ENCODE measurements at places on chromosomes 7 and 10.

GRCh38 chr7:119545118-119545517 lies 727.9 kb upstream of the KCND2 start:
- no peak for DNase-seq

DNA sequence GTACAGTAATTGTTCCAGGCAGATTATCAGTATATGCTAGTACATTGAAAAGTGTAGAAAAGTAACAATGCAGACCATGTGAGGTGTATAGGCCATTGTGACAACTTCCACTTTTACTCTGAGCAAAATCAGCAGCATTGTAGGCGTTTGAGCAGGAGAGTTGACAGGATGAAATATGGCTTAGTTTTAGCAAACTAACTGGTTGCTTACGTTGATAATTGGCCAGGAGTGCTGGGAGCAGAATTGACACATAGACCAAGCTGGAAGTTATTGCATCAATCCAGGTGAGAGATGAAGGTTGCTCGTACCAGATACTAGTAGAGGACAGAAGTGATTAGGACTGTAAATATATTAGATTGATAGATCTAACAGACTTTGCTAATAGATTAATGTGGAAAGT lies 46.0 kb downstream of the LCOR start:
- DNase-seq: no peak

- peak; percentile 78 for DNase-seq
Observed at GRCh38 chr10:43120929-43121314, 17.3 kb upstream of the CSGALNACT2 start.

DNA sequence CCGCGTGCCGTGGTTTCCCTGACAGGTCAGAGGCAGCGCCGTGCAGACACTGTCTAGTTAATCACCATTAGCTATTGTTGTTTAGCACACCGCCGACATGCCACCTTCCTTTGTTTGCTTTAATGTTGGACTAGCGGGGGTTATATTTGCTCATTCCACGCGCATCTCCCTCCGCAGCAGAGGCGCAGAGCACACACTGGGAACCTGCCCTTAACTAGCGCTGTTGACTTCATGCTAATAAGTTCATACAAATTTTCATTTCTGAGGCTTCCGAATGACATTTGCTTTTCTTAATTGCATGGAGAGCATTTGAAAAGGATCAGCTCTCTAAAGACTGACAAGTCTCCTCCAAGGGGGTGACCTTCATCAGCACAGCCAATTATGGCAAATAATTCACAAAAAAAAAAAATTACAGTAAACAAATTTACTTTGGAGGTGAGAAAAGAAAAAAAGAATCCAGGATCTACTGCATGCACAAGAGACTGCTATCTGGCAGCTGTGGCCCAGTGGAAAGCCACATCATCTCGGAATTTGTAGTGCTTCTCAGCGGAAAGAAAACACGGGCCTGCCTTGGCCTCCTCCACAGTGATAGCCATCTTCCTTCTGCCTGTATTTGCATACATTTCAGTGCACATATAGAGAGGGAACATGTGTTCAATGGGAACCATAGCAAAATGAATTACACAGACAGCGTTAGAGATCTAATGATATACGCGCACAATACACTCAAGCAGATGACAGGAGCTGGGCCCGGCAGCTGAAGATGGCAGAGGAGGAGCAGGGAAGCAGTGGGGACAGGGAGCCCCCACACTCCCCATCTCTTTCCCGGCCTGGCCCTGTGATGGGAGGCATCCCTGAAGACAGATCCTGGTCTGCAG lies 94.2 kb downstream of the EBF3 start:
- no peak for DNase-seq

DNA sequence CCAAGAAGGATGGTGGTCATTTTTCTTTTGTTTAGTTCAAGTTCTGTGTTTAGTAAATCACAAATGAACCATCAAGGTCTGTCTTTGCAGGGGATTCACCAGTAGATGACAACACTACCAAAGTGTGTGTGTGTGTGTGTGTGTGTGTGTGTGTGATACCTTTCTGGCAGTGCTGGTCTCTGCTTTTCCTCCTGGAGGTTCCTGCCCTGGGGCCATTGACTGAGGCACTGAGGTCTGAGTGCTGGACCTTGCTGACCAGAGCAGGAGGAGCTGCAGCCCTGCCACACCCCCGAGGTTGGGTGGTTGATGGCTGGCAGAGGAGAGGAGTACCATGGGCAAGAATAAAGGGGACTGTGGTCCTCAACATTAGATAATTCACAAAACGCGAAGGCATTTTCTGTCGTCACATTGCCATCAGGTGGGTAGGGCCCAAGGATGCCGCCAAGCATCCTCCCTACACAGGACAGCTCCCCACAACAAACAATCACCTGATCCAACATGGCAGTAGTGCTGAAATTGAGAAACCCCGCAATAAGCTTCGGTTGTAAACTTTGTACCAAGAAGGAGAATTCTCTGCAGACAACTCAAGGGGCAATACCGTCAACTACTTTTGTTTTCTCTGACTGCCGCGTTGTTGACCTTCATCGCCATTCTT lies 49.5 kb upstream of the PRSS58 start:
- no peak for DNase-seq

DNA sequence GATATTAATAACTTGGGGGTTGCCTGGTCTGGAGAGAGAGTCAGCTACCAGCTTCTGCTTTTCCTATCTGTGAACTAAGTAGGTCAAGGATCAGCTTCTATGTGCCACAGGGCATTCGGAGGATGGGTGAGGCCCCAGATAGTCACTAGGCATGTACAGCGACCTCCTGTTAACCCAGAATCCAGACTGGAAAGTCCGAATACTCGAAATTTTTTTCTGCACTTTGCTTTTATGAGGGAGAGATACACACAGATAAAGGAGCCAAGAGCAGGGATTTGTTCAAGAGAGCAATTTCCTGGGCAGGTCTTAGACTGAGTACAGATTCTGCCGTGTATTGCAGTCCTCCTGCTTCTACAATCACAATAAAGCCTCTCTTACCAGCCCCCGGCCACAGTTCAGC lies 54.2 kb downstream of the EMX2 start:
- DNase-seq: no peak

- DNase-seq: no peak
Observed at GRCh38 chr7:28351450-28351849, 60.9 kb upstream of the CREB5 start.

GRCh38 chr10:48604991-48605508 lies at the start of gene ARHGAP22:
TSS of gene ARHGAP22 (minus strand) at chr10:48605073. CDS start at chr10:48604796, 277 bp downstream.
- DNase-seq: no peak

DNA sequence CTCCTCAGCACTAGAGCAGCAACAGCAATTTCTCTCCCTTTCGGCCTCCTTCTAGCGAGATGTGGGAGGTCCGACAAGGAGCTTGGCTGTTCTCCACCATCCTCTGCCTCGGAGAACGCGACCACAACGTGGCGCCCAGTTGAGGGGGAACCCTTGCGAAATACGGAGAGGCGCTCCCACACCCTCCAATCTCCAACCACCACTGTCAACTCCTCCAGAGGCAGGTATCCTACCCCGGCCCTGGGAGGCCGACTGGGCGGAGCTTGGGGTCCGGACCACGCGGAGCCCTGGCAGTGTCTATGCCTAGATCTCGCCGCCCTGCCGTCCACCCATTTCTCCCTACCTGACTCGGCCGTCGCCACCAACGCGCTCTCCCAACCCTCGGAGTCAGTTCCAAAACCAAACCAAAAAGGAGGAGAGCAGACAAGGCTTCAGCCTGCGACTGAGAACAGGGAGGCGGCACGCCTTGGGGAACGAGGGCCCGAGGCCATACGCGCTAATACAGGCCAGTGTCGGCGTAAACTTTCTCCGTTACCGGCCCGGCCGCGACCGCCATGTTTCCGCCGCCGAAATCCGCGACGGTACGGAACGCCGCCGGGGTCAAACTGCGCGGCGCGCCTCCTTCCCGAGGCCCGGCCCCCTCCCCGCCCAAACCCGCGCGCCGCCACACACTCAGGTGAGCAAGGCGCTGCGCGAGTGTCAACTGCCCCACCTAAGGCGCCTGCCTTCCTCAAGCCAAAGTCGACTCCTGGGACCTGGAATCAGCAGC lies at the start of gene TMEM168:
Gene TMEM168 (minus strand): TSS at position 577 of the 769 bp plus-strand sequence. CDS start 5,568 bp downstream, outside the sequence.
- DNase-seq: peak; percentile 96

DNA sequence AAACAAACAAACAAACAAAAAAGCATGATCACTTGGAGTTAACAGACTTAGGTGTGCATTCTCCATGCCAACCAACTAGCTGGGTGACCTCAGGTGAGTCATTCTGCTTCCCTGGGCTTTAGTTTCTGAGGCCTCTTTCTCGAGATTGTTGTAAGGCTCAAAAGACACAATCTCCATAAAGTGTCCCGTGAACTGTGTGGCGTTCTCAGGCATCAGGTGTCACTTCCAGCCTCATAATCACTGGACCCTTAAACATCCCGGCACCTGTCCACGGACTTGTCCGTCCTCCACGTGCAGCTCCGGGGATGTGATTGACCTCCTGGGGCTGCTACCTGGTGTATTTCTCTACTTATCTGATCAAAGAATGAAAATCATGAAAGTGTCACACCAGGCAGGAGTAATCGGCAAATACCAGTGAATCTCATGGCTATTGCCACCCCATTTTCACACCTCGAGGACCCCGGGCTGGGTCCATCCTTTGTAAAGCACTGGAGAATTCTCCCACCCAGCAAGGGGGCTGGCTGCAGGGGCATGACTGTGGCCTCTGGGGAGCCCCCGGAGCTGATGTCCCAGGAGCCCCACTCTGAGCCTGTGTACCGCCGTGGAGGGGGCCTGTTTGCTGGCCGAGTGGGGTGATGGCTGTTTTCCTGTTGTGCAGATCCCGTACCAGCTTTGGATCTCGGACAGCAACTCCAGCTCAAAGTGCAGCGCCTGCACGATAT lies 189.8 kb upstream of the SH2B2 start:
- peak; percentile 35 for DNase-seq

- DNase-seq: no peak
Observed at GRCh38 chr10:116096526-116096925, 176.5 kb downstream of the GFRA1 start.

DNA sequence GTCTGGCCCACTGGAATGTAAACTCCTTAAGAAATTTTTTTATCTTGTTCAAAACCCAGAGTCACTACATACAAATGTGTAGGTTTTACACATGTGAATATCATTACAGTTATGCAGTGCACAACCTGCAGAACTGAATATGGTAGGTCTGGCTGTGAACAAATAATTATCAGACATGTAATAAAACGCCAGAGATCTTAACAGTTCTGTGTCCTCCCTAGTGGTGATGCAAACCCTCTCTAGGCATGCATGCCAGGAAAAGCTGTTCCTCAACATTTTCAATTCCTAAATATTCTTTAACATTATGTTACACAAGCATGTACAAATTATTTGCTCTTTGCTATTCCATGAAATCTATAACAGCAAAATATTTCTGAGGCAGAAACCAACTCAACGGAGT lies 124.6 kb downstream of the IMMP2L start:
- no peak for DNase-seq

- no peak for DNase-seq
Observed at GRCh38 chr10:100876585-100877460, 35.9 kb upstream of the SLF2 start.

- DNase-seq: no peak
Observed at GRCh38 chr10:102770108-102770482, 26.3 kb downstream of the WBP1L start.

DNA sequence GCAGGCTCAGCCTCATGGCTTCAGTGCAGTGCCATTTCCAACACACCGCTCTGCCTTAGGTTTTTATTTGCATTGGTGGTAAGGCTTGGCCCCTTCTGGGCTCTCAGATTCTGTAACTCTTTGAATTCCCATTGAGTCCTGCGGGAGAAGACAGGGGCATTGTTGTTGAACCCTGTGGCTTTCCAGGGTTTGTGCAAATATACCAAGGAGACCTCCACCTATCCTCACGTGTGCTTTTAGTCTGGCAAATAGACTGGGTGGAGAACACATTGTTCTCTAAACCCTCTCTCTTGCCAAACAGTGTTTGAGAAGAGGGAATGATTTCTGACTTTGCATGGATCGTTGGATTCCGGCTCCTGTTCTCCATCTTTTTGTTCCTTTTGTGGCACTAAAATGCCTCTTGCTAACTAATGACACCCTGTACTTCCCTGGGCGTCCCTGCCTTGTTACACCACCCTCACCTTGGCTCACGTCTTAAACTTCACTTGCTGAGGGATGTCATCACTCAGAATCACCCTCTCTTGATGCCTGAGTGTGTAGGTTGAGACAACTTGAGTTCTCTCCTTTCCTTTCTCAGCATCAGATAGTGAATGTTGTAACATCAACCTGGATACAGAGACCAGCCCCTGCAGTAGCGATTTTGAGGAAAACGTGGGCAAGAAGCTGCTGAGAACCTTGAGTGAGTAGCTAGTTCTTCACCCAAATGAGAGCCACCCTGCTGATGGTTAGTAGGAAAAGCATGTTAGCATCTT lies 40.5 kb downstream of the GOT1 start:
- no peak for DNase-seq
